ENCODE measurements at places on chromosomes 1 and 21.

DNA sequence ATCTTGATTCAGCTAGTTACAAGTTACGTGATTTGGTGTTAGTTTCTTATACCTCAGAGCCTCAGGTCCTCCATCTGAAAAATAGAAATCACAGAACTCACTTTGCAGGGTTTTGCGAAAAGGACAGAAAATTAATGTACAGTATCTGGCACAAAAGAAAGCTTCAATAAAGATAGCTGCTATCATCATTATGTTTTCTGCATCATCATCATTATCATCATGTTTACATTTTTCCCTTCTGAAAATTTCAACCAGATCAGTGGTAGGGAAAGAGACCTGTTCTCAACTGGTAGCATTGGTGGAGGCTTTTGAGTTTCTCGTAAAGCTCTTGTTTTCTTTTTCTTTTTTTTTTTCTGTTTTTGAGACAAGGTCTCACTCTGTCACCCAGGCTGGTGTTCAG is 174.7 kb upstream of the PBX1 start:
- no peak for DNase-seq

- peak; percentile 3 for DNase-seq
Measured at GRCh38 chr1:48236716-48237470, 14.4 kb downstream of the SLC5A9 start.

- no peak for DNase-seq
Measured at GRCh38 chr1:245605480-245606156, 450.8 kb downstream of the KIF26B start.

DNA sequence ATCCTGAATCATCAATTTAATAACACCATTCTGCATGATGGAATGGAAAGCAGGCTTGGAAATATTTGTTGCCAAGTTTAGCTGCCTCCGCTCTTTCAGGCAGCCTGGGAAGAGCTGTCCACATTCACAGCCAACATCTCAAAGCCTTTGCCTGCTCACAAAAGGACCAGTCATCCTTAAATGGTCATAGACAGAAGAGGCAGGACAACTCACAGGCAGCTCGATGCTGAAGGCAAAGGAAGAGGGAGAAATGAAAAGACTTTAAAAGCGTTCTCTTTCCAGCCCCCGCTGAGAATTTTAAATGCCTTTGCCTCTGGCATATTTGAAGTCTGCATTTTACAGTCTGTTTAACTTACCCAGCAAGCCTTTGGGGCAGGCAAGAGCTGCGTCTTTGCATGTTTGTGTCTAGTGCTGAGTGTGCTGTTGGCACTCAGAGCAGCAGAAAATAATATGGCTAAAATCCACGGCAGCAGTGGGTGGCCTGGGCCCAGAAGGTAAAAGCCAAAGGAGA is 68.9 kb downstream of the NMNAT2 start:
- no peak for DNase-seq

GRCh38 chr21:35010447-35010846 is 38.7 kb downstream of the RUNX1 start:
- DNase-seq: no peak

All from NCI-H2171 (cell line).